Mesenchymal stem cell (in vitro differentiated cells and primary cell): ENCODE measurements at places on chromosomes 4 and X.
A peak's percentile ranks its signal among the peaks of the same experiment; 100 is the strongest.

DNA sequence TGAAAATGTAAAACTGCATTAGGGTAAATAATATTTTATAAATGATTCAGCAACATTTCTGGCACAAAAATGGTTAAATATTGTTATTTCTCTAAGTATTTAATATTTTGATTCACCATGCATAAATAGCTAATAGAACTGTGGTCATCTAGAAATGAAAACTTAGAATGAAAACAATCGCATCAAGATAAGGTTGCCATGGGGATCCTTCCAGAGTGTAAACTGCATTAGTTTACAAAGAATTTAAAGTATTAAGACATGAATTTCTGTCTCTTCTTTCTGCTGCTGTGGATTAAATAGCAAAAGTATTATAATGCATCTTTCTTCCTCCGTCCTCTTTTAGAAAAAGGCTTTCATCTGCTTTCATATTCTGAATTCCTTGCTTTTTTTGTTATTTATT lies 1064.6 kb upstream of the SLIT2 start:
- peak; percentile 18 for DNase-seq

DNA sequence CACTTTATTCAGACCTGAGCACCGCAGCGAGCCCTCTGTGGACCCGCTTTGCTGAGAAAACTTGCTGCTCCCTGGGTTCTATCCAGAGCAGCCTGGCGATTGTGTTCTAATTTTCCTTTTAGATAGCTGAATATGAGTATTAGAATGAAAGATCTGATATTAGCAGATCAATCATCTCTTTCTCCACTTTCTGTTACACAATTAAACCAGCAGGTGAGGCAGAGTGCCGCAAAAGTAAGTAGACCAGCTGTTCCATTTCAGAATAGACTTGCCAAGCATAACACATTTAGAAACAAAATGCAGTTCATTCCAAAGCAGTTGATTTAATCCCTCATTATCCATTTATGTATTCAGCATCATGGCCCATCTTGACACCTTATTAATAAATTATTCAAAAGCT lies 58.6 kb downstream of the PALLD start:
- DNase-seq: no peak

GRCh38 chrX:119467842-119468550 lies at the start of gene SLC25A5:
Gene SLC25A5, plus strand, starts transcription at chrX:119468444. Its CDS starts 72 bp downstream, at chrX:119468516.
- peak; percentile 82 for DNase-seq

GRCh38 chrX:18026166-18026565 lies 165.1 kb upstream of the RAI2 start:
- DNase-seq: no peak

DNA sequence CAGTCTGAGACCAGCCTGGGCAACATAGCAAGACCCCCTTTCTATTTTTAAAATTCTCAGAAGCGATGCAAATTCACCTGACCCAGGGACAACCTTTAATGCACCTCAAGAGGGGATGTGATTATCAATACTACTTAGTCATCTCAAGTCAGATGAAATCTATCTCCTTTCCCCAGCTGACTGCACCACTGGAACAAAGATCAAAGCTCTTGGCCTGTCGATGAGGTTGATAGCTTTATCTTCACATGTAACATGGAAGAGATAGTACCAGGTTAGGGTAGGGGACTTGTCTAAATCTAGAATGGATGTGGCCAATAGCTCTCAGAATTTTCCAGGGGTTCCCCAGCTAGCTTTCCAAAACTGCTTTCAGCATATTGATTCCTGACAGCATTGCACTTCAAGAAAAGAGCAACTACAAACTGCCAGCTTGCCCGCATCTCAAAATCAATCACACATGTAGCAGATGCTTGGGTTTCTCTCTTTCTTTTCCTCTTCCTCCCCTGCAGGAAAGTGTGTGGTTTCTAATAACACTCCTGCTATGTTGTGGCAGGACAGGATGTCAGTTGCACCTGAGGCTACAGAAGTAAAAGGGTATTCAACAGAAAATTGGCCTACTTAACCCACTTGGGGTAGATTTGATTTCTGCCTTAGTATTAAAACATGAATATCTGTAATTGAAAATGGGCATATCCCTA lies 12.2 kb upstream of the TMEM164 start:
- DNase-seq: no peak
